ENCODE measurements at places on chromosomes 16 and 17.

GRCh38 chr17:7237761-7238419, 1.4 kb downstream of the PHF23 start:
- H3K4me1 ChIP-seq, result peaks cover 45% of the 10 kb centered on the region
- peaks cover 35% of the 10 kb centered on the region for H3K36me3 ChIP-seq
- H3K27ac ChIP-seq, result peak overlapping the region; percentile 67
- H3K4me3 ChIP-seq, result peak overlapping the region; percentile 99
- DNase-seq, result no peak

DNA sequence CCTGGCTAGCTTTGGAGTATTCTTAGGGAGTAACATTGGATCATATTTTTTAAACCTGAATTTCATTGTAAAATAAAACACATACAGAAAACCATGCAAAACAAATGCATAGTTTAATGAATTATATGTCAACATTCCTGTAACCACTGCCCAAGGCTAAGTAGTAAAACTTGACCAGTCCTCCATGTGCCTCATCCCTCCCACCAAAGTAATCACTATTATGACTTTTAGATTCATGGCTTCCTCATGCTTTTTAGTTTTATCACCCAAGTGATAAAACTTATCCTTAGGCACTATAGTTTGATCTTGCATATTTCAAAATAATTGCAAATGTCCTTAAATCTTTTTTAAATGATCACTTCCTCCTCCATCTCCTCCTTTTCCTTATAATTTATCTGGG, 20.4 kb downstream of the PRKCA start:
- no peak overlapping the region for H3K27ac ChIP-seq
- DNase-seq, result no peak
- no peak overlapping the region for H3K4me3 ChIP-seq

GRCh38 chr17:81084680-81085419, 49.9 kb downstream of the BAIAP2 start:
- peaks cover 96% of the 10 kb centered on the region for H3K36me3 ChIP-seq
- H3K27ac ChIP-seq, result no peak overlapping the region
- H3K27me3 ChIP-seq, result no peaks in the 10 kb centered on the region
- H3K4me1 ChIP-seq, result peaks cover 51% of the 10 kb centered on the region
- DNase-seq, result no peak

DNA sequence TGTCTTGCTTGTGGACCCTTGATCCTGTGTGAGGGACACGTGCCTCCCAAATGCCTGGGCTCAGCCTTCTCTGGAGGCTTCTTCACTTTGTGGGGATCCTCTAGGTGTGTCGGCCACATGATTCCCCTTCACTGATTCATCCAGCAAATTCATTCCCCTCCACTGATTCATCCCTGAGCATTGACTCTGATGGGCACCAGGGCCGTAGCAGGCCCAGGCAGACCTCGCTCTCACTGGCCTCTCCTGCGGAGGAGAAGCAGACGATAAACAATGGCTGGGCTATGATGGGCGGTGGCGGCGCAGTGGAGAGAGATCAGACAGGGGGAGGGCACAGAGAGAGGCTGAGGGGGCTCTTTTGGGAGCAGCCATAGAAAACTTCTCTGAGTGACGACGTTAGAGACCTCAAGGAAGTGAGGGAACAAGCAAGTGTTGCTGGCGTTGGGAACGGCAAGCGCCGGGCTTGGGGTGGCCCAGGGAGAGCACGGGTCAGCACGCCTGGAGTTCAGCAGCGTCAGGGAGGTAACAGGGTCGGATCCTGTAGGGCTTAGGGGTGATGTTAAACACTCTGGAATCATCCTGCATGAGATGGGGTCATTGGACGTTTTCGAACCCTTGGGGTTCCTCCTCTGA, 17.5 kb upstream of the RPTOR start:
- DNase-seq, result no peak
- H3K4me1 ChIP-seq, result no peaks in the 10 kb centered on the region
- no peak overlapping the region for H3K27ac ChIP-seq
- peaks cover 3% of the 10 kb centered on the region for H3K27me3 ChIP-seq
- H3K4me3 ChIP-seq, result no peak overlapping the region
- H3K36me3 ChIP-seq, result no peaks in the 10 kb centered on the region

DNA sequence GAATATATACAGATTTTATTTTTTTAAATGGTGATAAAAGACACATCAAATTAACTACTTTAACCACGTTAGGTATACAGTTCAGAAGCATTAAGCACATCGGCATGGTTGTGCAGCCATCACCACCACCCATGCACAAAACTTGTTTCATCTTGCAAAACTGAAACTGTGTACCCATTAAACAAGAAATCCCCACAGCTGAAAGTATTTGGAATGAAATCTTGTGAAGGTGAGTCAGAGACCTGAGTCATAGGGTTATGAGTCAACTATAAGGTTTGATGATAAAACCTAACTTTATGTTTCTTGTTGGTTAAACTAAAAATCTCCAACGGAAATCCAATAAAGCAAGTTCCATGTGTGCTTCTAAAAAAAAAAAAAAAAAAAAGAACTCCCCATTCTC, 561.6 kb upstream of the PSMD7 start:
- no peaks in the 10 kb centered on the region for H3K36me3 ChIP-seq
- no peak for DNase-seq

- DNase-seq, result no peak
- no peaks in the 10 kb centered on the region for H3K4me1 ChIP-seq
- H3K36me3 ChIP-seq, result no peaks in the 10 kb centered on the region
- H3K27ac ChIP-seq, result no peak overlapping the region
- no peaks in the 10 kb centered on the region for H3K27me3 ChIP-seq
These were observed 10.7 kb downstream of the RPRML start for GRCh38 chr17:46968224-46968834.

- no peaks in the 10 kb centered on the region for H3K36me3 ChIP-seq
- no peak overlapping the region for H3K4me3 ChIP-seq
- no peak overlapping the region for H3K27ac ChIP-seq
- DNase-seq, result no peak
- no peaks in the 10 kb centered on the region for H3K4me1 ChIP-seq
- no peaks in the 10 kb centered on the region for H3K27me3 ChIP-seq
These were observed 42.1 kb upstream of the GPRC5B start for GRCh38 chr16:19926449-19927390.
